Fibroblast of the conjunctiva (primary cell): ENCODE measurements at places on chromosomes 4 and X.
A peak's percentile ranks its signal among the peaks of the same experiment; 100 is the strongest.

DNA sequence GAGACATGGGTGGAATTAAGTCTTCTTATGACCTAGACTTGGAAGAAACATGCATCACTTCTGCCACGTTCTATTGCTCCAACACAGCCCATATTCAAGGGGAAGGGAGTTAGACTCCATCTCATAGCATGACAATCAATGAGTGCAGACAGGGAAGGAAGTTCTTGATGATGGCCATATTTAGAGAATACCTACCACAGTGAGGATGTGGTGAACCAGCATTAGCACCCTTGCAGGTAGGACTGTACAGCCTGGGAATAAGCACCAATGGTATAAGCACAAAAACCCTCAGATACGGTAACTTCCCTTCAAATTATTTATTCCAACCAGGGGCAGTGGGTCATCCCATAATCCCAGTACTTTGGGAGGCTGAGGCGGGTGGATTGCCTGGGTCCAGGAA is 29.8 kb downstream of the PAGE2 start:
- DNase-seq = no peak

GRCh38 chrX:97446298-97446882 is 562.7 kb downstream of the RPA4 start:
- no peak for DNase-seq

DNA sequence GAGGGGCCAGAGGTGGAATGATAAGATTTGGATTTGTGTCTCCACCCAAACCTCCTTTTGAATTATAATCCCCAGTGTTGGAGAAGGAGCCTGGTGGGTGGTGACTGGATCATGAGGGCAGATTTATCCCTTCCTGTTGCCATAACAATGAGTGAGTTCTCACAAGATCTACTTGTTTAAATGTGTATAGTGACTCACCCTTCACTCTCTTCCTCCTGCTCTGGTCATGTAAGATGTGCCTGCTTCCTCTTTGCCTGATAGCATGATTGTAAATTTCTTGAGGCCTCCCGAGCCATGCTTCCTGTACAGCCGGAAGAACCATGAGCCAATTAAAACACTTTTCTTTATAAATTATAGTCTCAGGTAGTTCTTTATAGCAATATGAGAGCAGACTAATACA is 348.6 kb downstream of the AR start:
- no peak for DNase-seq

DNA sequence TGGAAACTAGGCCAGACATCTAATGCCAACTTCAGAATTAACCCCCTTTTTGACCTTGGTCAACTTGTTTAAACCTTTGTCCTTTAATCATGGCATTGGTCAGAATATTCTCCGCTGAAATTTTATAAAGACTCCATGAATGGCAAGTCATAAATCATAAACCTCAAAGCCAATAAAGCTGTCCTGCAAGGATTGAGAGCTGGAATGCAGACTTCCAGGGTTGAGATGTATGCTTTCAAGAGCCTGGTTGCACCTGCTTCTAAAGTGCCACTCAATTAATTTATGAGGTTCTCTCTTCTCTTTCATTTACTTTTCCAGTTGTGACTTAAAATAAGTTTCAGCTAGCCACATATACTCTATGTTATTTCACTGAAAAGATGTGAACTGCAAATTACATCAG is 136.2 kb upstream of the HCCS start:
- no peak for DNase-seq

GRCh38 chrX:19889582-19890342 is 2.4 kb upstream of the SH3KBP1 start:
- DNase-seq = peak; percentile 17

DNA sequence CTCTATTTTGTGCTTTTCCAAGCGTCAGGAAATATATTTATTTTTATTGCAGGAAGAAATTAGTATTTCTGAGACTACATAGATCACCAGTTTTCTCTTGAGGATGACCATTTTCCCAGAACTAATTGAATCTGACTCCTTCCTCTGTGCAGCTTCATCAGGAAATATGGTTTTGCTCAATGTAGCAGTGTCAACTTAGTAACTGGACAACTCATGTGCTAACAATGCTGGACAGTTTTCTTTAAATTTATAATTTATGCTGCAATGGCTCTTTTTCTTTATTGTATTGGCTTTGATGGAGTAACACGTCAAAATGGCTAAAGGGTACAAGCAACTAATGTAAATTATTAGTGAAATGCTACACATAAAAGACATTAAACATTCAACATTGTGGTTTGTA is 531.5 kb downstream of the ANKRD50 start:
- DNase-seq = no peak
